Epithelial cell of proximal tubule (primary cell): ENCODE measurements at places on chromosomes 5 and 9. TPM values are rescaled to one million over a fixed set of nuclear protein-coding genes. Genes with fewer than 3 reads are reported as not detected.

The SWI5 gene
- total RNA-seq = 25.3 and 37.4 TPM in 2 replicates

The DDX4 gene
- not detected in 2 replicates for total RNA-seq

The PHF24 gene
- 0.12 TPM in 1 of 2 replicates, not detected in the other for total RNA-seq

The FAM153A gene
- total RNA-seq = 0.12 TPM in 1 of 2 replicates, not detected in the other

The N4BP3 gene
- 3.1 and 4.3 TPM in 2 replicates for total RNA-seq

The FNIP1 gene
- 14.4 and 15.6 TPM in 2 replicates for total RNA-seq

The FCN2 gene
- not detected in 2 replicates for total RNA-seq

The PTGES2 gene
- 58.5 and 91.0 TPM in 2 replicates for total RNA-seq

The SHC3 gene
- total RNA-seq = 4.1 and 5.1 TPM in 2 replicates

The IFNA2 gene
- not detected in 2 replicates for total RNA-seq

The IARS1 gene
- total RNA-seq = 98.2 and 185 TPM in 2 replicates

The FOXD4 gene
- 0.07 and 0.46 TPM in 2 replicates for total RNA-seq

The CBY3 gene
- total RNA-seq = not detected in 2 replicates

The GFI1B gene
- total RNA-seq = not detected in 2 replicates

The SPAAR gene
- 0.29 TPM in 1 of 2 replicates, not detected in the other for total RNA-seq

The CLIC3 gene
- total RNA-seq = 2.2 and 2.4 TPM in 2 replicates

The LYSMD3 gene
- total RNA-seq = 6.5 and 8.6 TPM in 2 replicates

The ARHGEF37 gene
- 2.0 and 2.7 TPM in 2 replicates for total RNA-seq

The UBE2B gene
- total RNA-seq = 32.2 and 32.8 TPM in 2 replicates

The FREM1 gene
- total RNA-seq = 0.17 and 0.22 TPM in 2 replicates

The ALDOB gene
- total RNA-seq = not detected in 2 replicates

The HTR1A gene
- not detected in 2 replicates for total RNA-seq
